Fibroblast of skin of abdomen (primary cell): ENCODE measurements at places on chromosomes 7 and 10.

GRCh38 chr10:47038881-47039561, 127.8 kb downstream of the PTPN20 start:
- no peak for DNase-seq

DNA sequence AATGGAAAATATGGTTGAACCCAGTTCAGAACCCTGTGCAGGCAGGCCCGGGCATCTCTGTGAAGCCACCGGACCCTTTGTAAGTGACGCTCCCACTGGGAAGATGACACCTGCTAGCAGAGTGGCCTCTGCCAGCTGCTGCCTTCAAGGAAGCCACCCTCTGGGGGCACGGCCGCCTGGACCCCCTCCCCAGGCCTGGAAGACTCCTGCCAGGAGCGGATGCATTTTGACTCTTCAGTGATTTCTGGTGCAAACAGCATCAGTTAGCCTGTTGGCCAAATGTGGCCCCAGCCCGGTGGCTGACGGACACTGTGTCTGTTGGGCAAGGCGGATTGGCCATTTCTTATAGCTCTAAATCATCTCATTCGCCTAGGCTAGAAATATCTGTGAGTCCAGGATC, 514.1 kb upstream of the FOXK1 start:
- no peak for DNase-seq

- no peak for DNase-seq
These were observed 26.1 kb downstream of the CREB3L2 start for GRCh38 chr7:137975768-137976167.

GRCh38 chr10:63922468-63923284, 401.5 kb downstream of the REEP3 start:
- peak; percentile 23 for DNase-seq

- peak; percentile 4 for DNase-seq
These were observed 42.1 kb upstream of the MKLN1 start for GRCh38 chr7:131285556-131285955.

- peak; percentile 22 for DNase-seq
These were observed 20.4 kb downstream of the SH2B2 start for GRCh38 chr7:102306916-102307677.
